ENCODE measurements at places on chromosomes 7 and 10. TPM values are rescaled to one million over a fixed set of nuclear protein-coding genes. Genes with fewer than 3 reads are reported as not detected.
A peak's percentile ranks its signal among the peaks of the same experiment; 100 is the strongest.

Gene COL1A2
- total RNA-seq = not detected

DNA sequence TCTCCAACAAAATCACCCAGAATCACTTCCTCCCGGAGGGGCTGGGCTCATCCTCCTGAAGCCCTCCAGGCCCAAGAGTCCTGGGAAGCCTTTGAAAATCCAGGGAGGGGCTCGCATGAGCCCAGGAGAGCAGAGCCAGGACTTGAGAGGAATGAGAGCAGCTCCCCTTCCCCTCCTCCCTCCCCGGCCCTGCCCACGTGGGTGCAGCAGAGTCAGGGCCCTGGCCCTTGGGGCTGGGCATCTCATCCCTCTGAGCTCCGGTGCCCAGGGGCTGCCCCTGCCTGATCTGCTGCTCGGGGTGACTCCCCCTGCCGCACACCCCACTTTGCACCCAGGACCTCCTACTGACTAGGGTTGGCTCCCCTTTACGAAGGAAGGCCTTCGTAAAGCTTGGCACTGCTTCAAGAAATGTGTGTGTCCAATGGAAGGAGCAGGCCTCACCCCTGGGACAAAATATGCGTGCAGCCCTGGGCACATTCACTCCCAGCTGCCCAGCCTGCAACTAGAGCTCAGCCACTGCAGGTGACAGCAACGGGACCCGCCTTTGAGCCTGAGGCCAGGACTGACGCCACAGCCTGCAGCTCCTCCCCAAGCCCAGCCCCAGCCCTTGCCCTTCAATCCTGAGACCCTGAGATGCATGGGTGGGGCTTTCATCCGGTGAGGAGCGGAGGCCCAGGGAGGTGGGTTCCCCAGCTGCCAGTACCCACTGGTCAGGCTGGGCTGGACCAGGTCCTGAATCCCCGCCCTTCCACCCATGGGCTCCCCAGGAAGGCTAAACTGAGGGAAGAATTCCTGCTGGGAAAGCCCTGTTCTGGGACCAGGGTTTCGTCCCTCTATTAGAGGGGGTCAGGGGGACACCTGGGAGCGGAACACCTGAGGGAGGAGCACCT, 21.8 kb downstream of the PWWP2B start:
- peak; percentile 79 for DNase-seq

DNA sequence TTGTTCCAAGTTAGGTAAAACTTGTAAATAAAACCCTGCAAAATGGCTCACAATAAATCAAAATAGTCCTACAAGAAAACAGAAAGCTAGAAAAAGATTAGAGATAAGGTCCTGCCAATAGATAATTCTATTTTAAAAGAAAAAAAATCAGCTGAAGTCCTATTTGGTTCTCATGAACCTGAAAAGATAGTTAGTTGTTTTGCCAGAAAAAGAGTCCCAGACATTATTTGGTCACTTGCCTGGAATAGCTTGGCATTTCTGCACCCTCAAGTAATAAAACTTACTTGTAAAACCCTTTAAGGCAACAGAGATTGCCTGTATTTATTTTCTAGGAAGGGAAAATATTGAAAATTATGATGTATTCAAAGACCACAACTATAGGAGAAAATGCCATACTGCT, 47.7 kb downstream of the LRRN3 start:
- DNase-seq = no peak

GRCh38 chr7:157253850-157254249, 83.0 kb upstream of the DNAJB6 start:
- peak; percentile 61 for DNase-seq

Gene C10orf62
- total RNA-seq = not detected

Gene BEND7
- total RNA-seq = 1.2 TPM

DNA sequence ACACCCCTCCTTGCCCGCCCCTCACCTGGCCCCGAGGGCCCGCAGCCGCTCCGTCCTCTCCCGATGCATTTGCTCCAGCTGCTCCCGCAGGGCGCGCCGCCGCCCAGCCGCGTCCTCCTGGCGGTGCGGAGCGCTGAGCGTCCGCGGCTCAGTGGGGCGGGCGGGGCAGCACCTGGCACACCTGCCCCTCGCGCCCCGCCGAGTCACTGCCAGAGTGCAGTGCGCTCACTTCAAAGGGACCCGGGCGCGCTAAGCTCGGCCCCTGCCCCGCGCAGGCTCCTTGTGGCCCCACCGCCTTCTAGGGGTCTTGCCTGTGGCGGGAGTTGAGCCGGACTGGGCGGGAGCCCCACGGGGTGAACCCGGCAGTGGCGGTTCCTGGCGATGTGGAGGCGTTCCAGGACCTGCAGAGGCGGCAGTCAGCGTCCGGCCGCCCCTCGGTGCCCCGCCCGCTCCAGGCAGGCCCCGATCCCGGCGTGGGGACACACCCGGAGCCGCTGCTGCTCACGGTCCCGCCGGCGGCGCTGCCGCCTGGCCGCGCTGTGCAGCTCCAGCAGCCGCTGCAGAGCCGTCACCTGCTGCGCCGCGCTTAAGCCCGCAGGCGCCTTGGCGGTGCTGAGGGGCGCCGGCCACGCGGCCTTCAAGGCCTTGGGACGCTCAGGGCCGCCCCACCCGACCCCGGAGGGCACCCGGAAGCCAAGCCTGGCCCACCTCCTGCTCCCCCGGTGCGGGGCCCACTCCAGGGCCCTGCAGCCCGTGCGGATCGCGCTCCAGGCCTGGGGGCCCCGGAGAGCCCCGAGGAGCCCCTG, 6.7 kb downstream of the ATP6V1F start:
- DNase-seq = peak; percentile 56

GRCh38 chr7:113367041-113367586, 248.8 kb upstream of the SMIM30 start:
- DNase-seq = peak; percentile 1

DNA sequence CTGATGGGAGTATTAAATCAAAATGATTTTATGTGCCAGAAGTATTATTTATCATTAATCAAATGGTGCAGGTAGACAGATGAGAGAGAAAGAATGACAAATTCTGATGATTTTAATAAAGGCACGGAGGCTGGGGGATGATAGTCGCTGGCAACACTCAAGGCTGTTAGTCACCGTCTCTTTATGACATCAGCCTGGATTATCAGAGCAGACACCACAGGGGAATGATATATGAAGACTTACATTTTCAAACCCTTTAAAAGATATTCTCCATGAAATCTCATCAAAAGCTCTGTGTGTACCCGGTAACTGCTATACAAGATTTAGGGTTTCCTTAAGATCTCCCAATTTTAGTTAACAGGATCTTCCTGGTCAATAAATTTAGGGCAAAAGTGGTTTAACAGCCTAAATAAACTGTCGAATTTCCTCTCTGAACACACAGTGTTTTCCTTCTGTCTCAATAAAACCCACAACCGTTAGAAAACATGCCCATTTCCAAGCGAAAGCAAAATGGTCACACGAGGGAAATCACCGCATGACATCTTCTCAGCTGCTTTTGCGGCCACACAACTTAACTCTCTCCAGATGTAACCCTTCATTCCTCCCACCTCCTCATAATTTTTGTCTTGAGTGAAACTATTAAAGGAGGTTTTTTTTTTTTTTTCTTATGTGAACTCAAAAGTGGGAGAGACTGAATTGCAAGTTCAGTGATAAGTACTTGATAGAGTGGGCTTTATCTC, 133.2 kb upstream of the FAM171A1 start:
- no peak for DNase-seq

DNA sequence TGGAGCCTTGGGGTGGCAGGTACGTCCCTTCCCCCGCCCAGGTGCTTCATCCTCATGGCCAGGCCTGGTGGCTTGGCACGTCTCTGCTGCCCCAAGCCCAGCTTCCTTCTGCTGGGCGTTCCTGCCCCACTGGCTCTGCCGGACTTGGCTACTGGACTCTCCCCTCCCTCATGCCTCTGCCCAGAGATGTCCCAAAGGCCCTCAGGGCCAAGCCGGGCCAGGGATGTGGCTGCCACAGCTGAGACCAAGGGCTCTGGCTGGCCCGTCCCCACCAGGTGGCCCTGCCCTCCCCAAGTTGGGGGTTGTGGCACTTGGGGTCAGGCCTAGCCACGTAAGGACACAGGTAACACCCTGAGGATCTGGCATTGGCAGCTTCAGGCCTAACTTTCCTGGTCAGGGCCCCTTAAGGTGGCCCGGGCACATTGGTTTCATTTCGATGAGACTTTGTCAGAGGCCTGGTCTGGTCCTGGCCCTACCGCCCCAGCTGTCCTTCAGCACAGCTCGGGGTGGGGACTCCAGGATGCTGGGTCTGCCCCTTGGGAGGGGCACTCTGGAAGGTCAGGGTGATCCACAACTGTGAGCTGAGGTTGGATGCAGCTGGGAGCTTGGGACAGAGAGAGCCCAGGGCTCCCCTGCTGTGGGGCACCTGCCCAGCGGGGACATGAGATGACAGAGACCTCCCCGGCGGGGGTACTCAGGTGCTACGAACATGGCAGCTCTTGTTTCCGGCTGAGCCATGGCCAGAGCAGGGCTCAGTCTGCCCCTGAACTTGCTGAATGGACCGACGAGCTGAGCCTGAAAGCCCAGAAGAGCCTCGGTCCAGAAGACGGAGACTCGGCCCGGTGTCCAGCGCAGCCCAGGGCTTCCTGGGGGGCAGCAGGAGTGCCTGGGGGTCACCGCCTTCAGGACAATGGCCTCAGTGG, 2.9 kb downstream of the BHLHA15 start:
- DNase-seq = no peak

Gene TFEC
- 0.15 TPM for total RNA-seq

DNA sequence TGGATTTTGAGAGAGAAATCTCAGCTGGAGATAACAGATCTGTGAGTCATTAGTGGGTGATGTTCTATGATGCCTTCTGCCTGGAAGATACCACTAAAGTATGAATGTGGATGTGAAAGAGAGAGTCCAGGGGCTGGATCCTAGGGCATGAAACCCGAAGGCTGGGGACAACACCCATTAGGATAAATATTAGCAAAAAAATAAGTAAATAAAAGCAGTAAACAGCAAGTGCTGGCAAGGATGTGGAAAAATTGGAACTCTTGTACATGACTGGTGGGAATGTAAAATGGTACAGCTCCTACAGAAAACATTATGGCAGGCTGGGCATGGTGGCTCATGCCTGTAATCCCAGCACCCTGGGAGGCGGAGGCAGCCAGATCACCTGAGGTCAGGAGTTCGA, 16.6 kb upstream of the MGMT start:
- no peak for DNase-seq

DNA sequence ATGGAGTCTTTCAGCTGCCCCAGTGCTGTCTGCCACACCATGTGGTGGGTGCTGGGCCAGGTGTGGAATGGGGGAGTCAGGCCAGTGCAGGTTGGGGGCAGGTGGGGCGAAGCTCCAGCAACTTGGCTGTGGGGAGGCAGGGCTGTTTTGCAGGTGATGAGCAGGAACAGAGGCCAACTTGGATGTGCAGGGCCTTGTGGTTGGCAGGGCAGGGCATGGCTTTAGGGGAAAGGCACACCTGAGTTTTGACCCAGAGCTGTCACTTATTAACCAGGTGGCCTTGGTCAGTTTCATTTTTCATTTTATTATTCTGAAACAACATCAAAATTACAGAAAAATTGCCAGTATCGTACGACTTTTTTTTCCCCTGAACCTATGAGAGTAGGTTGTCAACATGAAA, 1.1 kb upstream of the SFTPA2 start:
- no peak for DNase-seq

- DNase-seq = no peak
Measured at GRCh38 chr7:42980084-42980483, 47.9 kb downstream of the MRPL32 start.

DNA sequence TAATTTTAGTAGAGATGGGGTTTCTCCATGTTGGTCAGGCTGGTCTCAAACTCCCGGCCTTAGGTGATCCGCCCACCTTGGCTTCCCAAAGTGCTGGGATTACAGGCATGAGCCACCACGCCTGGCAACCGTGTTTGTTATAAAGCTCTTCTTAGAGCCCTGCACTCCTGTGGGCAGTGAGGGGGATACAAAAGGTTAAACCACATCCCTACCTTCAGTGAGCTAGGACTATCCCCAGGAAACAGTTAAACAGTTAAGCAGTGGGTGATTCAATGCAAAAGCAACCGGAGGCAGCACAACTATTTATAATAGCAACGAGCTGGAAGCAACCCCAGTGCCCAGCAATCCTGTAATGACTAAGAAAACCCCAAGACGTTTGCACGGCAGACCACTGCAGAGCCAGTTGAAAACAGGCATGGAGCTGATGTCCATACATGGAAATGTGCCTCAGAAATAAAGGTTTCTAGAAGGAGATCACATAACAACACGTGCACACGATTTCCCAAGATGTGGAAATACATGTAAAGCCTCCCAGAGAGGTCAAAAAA, 107.2 kb upstream of the LYZL2 start:
- DNase-seq = peak; percentile 92

Gene TBX20
- 1.1 TPM for total RNA-seq

DNA sequence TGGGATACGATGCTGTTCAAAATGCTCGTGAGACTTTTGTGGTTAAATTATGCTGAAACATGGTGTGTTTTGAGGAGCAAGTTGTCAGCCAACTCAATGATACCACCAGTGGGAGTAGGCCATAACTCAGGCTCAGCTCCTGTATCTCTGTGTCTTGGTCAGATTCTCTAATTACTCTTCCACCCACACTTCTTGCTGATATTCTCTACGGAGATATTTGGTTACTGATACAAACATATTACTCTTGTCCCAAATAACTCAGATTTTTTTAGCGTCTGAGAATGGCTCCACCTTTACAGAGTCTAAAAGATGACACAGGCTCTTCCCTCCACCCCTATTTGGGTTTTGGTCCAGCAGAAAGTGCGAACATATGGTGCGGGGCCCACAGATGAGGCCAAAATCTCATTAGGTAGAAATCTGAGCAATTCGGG, 168.9 kb downstream of the PKD1L1 start:
- DNase-seq = no peak

Gene MAP3K8
- 6.5 TPM for total RNA-seq

Gene LGI1
- total RNA-seq = not detected

- no peak for DNase-seq
Measured at GRCh38 chr10:1633783-1634182, 103.5 kb downstream of the ADARB2 start.

GRCh38 chr10:123462756-123463155, 203.4 kb upstream of the GPR26 start:
- peak; percentile 12 for DNase-seq

GRCh38 chr10:98795467-98795866, 348.7 kb upstream of the HPS1 start:
- DNase-seq = no peak

Gene HOXA13
- 12.1 TPM for total RNA-seq

Gene THSD7A
- total RNA-seq = 0.06 TPM

Gene SPDYE8
- total RNA-seq = not detected

GRCh38 chr10:58424176-58424575, 39.0 kb downstream of the TFAM start:
- DNase-seq = peak; percentile 29

Gene CTBP2
- total RNA-seq = 78.9 TPM

- DNase-seq = peak; percentile 48
Measured at GRCh38 chr10:43255634-43256431, 11.0 kb downstream of the RASGEF1A start.

Gene HIPK2
- 46.0 TPM for total RNA-seq

GRCh38 chr10:6722616-6723004, 142.5 kb upstream of the PRKCQ start:
- DNase-seq = no peak

DNA sequence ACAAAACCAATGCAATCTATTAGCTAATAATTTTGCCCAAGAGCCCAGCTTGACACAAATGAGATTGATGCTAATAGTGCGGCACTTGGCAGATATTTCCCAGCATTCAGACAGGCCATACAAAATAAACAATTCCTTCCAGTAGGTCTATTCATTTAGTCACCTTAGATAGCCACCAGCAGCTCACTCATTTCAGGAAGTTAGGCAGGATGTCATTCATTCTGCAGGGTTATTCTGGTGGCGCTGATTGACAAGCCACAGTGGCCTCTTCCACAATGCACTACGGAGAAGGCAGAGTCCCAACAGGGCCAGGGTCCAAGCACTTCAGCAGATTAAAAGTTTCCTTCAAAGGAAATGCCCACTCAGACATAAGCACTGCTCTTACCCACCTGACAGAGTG, 55.8 kb downstream of the PIK3AP1 start:
- DNase-seq = no peak

- DNase-seq = no peak
Measured at GRCh38 chr7:154592388-154592787, 410.5 kb downstream of the PAXIP1 start.
